Astrocyte (in vitro differentiated cells and primary cell): ENCODE measurements at places on chromosomes 4 and X. TPM values are rescaled to one million over a fixed set of nuclear protein-coding genes. Genes with fewer than 3 reads are reported as not detected.

DNA sequence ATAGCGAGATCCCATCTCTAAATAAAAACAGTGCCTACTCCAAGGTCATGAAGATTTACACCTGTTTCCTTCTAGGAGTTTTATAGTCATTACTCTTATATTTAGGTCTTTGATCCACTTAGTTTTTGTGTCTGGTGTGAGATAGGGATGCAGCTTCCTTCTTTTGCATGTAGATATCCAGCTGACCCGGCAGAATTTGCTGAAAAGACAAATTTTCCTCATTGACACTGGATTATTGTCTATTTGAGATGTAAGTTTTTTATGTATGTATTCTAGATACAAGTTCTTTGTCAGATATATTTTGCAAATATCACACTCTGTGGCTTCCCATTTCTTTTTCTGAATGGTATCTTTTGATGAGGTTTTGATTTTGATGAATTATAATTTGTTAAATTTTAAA is 85.4 kb downstream of the RFC1 start:
- H3K36me3 ChIP-seq, result peaks cover 15% of the 10 kb centered on the region
- H3K4me3 ChIP-seq, result no peak overlapping the region
- no peaks in the 10 kb centered on the region for H3K4me1 ChIP-seq
- H3K27me3 ChIP-seq, result no peaks in the 10 kb centered on the region
- no peak for DNase-seq
- no peak overlapping the region for H3K27ac ChIP-seq

The MTMR8 gene
- total RNA-seq, result 0.89 and 1.6 TPM in 2 replicates

DNA sequence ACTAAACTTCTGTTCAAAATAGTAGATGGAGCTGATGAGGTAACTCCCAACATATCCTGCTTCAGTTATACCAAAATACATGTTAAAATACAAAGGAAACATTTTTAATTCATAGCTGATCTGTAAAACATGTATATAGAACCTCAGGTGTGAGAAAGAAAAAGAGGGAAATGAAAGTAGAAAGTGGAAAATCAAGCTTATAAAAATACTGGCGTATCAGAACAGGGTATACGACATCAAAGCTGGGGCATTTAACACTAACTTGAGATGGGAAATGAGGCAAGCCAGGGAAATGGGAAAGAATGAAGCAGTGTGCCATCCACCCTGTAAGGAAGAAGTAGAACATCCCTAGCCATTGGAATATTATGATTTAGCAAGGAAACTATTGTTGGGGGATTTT is 767.5 kb downstream of the DMD start:
- no peak for DNase-seq
- H3K36me3 ChIP-seq, result no peaks in the 10 kb centered on the region
- H3K27ac ChIP-seq, result no peak overlapping the region
- H3K4me3 ChIP-seq, result no peak overlapping the region
- H3K4me1 ChIP-seq, result no peaks in the 10 kb centered on the region
- H3K27me3 ChIP-seq, result no peaks in the 10 kb centered on the region

- no peak for DNase-seq
- no peaks in the 10 kb centered on the region for H3K4me1 ChIP-seq
- H3K27ac ChIP-seq, result no peak overlapping the region
- no peaks in the 10 kb centered on the region for H3K36me3 ChIP-seq
- no peaks in the 10 kb centered on the region for H3K27me3 ChIP-seq
Measured at GRCh38 chr4:173418639-173419038, 19.7 kb upstream of the SCRG1 start.

DNA sequence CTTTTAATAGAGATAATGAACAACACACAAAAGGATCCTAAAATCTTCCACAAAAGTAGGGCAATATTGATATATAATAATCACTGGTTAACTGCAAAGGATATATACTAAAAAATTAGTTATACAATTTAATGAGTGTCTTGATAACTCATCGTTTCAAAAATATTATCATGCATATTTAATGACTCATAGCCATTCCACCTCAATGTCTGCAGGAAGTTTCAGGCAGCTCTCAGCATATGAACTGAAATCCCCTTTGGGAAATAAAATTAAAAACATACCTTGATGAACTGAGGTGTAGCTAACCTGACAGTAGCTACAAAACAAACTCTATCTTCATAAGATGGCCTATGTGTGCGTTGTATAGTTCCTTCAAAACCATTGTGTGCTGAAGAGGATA is 62.9 kb downstream of the TMEM165 start:
- DNase-seq, result no peak
- peaks cover 4% of the 10 kb centered on the region for H3K4me1 ChIP-seq
- peaks cover 2% of the 10 kb centered on the region for H3K36me3 ChIP-seq
- no peaks in the 10 kb centered on the region for H3K27me3 ChIP-seq
- no peak overlapping the region for H3K4me3 ChIP-seq
- peak overlapping the region; percentile 40 for H3K27ac ChIP-seq

- no peak overlapping the region for H3K4me3 ChIP-seq
- H3K27ac ChIP-seq, result no peak overlapping the region
- no peak for DNase-seq
- no peaks in the 10 kb centered on the region for H3K27me3 ChIP-seq
- H3K36me3 ChIP-seq, result no peaks in the 10 kb centered on the region
Measured at GRCh38 chr4:3521621-3522325, 10.4 kb downstream of the LRPAP1 start.

GRCh38 chrX:75365243-75365975 is 91.5 kb downstream of the UPRT start:
- no peaks in the 10 kb centered on the region for H3K4me1 ChIP-seq
- no peak overlapping the region for H3K4me3 ChIP-seq
- H3K27ac ChIP-seq, result no peak overlapping the region
- no peaks in the 10 kb centered on the region for H3K36me3 ChIP-seq
- DNase-seq, result peak; percentile 16

DNA sequence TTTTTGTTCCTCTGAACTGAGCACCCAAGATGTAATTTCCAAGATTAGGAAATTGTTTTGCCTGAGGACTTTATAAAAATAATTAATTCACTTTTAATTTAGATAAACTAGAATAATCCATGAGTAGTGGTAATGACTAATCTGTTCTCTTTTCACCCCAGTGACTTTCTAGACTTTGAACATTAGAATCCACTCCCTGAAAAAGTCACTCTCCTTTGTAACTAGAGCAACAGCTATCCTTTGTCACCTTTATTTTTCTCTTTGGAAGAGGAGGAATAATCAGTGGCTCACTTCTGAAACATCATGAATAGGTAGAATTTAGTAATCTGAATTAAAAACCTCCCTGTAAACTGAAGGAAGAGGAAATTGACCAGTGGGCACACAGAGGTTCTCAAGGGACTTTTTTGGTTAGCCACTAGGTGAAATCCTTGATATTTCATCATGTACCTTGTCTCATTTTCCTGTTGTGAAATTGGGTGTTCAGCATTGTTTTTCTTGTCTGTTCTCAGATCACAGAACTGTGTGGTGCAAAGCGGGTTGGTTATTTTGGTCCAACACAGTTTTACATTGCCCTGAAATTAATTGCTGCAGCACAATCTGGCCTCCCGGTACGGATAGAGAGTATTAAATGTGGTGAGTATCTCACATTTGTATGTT is 59.4 kb downstream of the REPS2 start:
- no peak for DNase-seq
- H3K4me3 ChIP-seq, result no peak overlapping the region
- H3K27ac ChIP-seq, result no peak overlapping the region
- H3K36me3 ChIP-seq, result no peaks in the 10 kb centered on the region

DNA sequence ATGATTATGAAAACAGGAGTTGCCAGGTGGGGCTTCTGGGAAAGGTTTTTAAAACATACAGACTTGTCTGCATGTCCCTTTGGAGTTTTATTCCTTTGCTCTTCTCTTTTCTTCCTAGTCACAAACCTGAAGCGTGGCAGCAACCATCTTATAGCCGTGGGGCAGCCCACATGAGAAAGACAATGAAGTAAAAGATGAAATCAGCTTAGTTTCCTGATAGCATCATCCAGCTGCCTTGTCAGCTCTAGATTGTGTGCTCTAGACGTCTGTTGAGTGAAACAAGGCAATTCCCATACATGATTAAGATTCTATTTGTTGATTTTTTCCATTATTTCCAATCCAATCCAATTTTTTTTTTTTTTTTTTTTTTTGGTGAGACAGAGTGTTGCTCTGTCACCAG is 68.9 kb downstream of the ELOVL6 start:
- no peak for DNase-seq
- no peaks in the 10 kb centered on the region for H3K36me3 ChIP-seq
- no peaks in the 10 kb centered on the region for H3K27me3 ChIP-seq
- no peak overlapping the region for H3K4me3 ChIP-seq
- no peak overlapping the region for H3K27ac ChIP-seq
- H3K4me1 ChIP-seq, result no peaks in the 10 kb centered on the region

DNA sequence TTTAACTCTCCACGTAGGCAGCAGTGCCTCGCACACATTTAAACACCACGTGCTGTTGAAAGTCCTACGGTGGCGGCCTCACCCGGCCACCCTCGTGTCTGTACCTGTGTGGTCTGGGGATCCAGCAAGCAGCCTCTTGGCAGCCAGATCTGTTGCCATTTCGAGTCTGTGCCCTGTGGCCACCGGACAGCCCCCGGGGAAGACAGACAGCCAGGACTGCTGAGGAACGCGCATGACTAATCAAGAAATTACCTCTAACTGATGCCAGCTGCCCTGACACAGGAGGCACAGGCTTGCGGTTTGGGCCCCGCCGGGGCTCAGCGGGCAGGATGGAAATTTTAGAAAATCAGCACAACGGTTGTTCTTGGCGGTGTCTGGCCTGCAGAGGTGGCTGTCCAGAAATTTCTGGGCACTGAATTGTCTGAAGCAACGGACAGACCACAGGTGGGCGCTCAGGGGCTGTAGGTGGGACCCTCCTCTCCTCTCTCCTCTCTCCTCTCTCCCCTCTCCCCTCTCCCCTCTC is 15.6 kb upstream of the ASMTL start:
- H3K4me3 ChIP-seq, result no peak overlapping the region
- H3K27me3 ChIP-seq, result peaks cover 11% of the 10 kb centered on the region
- no peak overlapping the region for H3K27ac ChIP-seq
- peak; percentile 35 for DNase-seq
- H3K4me1 ChIP-seq, result peaks cover 1% of the 10 kb centered on the region
